ENCODE measurements at places on chromosomes 5 and 9.
A peak's percentile ranks its signal among the peaks of the same experiment; 100 is the strongest.

DNA sequence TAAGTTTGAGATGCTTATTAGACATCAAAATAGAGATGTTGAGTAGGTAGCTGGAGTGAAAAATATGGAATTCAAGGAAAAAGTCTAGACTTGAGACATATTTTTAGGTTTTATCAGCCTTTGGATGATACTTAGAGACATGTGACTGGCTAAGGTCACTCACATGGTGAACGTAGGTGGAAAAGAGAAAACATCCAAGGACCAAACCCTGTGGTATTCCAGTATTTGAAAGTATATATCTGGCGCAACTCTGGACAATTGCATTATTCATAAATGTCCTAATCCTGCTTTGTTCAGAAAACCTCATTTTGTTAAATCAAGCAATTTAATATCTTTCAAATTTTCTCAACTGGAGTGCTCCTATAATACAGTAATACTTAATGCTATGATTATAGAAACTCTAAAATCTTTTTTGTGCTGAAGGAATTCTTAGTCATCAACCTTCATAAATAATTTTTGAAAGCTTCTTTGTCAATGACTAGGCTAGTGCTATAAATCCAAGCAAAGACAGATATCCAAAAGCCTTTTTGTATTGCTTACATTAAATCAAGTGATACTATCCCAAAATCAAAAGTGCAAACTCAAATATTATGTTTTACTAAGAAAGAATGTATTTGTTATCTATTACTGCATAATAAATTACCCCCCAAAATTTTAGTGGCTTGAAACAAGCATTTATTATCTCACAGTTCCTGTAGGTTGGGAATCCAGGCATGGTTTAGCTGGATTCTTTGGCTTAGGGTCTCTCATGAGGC is 452.0 kb downstream of the ENC1 start:
- H3K36me3 ChIP-seq, result no peaks in the 10 kb centered on the region
- DNase-seq, result no peak
- no peak overlapping the region for H3K27ac ChIP-seq
- H3K4me1 ChIP-seq, result no peaks in the 10 kb centered on the region

DNA sequence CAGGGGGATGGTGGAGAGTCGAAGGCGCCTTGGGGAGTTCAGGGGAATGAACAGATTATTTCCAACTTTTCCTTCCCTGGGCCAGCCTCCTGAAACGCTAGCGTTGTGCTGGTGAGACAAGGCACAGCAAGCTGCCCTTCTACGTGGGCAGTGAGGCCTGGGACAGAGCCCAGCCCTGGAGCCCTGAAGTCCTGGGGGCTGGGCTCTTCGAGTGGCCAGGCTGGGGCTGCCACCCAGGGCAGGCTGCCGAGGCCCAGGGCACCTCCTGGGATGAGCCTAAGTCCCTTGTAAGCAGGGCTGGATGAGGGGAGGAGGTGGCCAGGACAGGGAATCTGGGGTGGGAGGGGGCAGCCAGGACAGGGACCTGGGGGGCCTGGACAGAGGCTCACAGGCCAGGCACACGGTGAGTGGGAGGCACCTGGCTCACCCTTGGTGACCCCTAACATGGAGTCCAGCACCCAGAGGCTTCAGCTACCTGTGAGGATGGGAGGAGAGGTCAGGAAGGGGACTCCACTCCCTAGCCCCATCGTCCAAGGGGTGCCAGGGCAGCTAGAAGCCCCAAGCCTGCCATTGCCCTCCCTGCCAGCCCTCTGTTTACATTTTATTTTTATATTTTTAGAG is 1.3 kb upstream of the LCN12 start:
- H3K4me1 ChIP-seq, result no peaks in the 10 kb centered on the region
- H3K4me3 ChIP-seq, result no peak overlapping the region
- no peaks in the 10 kb centered on the region for H3K36me3 ChIP-seq
- no peaks in the 10 kb centered on the region for H3K27me3 ChIP-seq

DNA sequence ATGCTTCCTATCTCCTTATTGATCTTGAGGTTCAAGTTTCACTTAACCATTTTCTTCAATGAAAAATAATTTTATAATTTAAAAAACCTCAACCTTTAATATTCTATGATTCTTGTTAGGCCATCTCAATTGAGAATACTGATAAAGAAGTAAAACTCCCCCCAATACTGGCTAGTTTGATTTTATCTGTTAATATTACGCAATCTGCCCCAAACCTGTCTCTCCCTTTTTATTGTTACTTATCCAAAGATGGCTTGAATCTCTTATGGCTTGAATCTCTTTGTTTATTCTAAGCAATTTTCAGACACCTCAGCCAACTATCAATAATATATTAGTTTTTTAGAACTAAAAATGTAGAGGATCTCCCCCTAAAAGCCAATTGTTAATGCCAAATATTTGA is 4.1 kb upstream of the PCDHAC2 start:
- no peak overlapping the region for H3K27ac ChIP-seq
- peaks cover 1% of the 10 kb centered on the region for H3K4me1 ChIP-seq
- no peaks in the 10 kb centered on the region for H3K36me3 ChIP-seq
- H3K27me3 ChIP-seq, result peaks cover under 1% of the 10 kb centered on the region

- no peaks in the 10 kb centered on the region for H3K36me3 ChIP-seq
- H3K27ac ChIP-seq, result no peak overlapping the region
- H3K4me3 ChIP-seq, result no peak overlapping the region
- no peaks in the 10 kb centered on the region for H3K4me1 ChIP-seq
Measured at GRCh38 chr5:173823274-173823644, 64.9 kb upstream of the CPEB4 start.

- no peak for DNase-seq
- H3K27ac ChIP-seq, result no peak overlapping the region
- peak overlapping the region; percentile 38 for H3K4me3 ChIP-seq
- H3K27me3 ChIP-seq, result peaks cover 27% of the 10 kb centered on the region
- no peaks in the 10 kb centered on the region for H3K36me3 ChIP-seq
Measured at GRCh38 chr5:140114341-140115185, 654 bp downstream of the PURA start.

DNA sequence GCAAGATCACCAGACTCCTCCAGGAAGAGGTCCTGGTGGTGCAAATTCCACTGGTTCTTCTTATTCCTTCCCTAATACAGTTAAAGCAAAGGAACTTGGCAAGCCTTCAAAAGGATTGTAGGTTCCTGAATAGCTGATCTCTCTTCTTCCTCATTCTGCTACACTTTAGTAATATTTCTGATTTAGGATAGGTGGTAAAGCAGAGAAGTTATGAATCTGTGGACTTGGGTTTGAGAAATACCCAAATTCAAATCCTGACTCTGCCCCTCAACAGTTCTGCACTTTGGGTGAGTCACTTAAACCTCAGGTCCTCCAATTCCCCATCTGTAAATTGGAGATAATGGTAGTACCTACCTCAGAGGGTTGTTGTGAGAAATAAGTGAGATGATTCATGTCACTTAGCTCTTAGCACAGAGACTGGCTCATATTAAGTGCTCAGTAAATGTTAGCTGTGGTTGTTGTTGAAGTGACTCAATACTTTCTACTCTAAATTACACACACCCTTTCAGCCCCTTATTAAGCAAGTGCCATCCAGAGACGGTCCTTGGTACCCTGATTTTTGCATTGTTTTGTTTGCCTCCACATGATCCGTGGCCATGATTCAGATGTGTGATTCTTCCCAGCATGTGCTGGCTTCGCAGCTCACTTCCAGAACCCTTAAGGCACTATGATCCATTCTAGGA is 5.2 kb downstream of the SH3RF2 start:
- no peak overlapping the region for H3K4me3 ChIP-seq

DNA sequence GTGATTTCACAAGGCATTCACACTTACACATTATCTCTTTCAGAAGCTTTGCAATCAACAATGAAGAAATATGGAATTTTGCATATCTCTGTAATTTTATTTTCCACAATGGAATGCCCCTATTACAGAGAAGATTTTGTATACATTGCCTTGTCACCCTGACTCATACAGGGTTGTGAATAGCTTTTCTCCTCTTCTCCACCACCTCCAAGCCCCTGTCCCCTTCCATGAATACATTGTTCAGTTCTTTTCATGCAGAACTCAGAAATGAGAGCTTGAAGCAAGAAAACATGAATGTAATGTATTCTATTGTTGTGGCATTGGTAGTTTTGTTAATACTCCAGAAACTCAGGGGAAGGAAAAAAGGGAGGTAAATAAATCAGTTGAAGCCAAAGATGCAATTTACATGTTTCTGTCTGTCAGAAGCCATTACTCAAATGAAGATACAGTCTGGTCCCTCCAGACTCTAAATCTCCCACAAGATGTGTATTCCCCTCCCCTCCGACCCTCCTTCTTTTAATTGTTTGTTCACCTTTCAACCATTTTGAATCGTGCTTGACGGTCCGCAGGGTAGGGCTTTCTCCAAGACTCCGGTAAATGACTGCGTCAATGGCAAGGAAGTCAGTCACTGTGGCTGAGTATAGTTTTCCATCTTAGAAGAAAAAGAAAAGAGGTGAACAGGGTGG is 86.1 kb downstream of the SEMA6A start:
- H3K4me3 ChIP-seq, result no peak overlapping the region
- no peaks in the 10 kb centered on the region for H3K27me3 ChIP-seq
- no peak overlapping the region for H3K27ac ChIP-seq
- no peak for DNase-seq
- peaks cover 42% of the 10 kb centered on the region for H3K36me3 ChIP-seq

DNA sequence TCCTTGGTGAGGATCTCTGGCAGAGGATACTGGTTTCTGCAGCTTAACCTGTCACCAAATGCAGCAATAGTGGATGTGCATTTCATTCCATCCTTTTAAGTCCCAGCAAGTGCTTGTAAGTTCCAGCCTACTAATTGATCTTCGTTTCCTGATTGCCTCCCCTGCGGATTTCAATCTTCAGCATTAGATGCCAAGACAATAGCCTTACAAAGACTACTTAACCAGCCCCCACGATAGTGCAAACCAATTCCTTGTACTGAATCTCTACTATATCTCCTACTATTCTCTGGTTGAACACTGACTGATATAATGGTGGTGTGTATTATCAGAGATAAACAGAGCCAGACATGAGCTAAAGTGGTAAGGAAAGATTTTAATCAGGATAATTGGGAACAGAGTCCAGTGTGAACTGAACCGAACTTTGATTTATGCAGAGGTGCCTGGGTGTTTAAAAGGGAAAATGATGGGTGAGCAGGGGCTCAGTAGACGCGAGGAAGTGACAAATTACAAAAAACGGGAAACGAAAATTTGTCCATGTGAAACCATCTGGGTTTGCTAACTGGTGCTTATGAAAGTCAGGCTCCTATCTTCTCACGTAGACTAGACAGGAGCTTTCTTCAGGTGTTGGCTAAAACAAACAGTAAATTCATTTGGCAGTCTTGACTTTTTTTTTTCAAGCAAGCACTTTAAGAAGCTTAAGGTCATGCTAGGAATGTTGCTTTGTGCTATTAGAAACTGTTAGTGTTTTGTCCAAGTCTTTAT is 106.9 kb upstream of the ST8SIA4 start:
- no peak overlapping the region for H3K27ac ChIP-seq
- no peaks in the 10 kb centered on the region for H3K36me3 ChIP-seq
- H3K4me3 ChIP-seq, result no peak overlapping the region
- no peak for DNase-seq
- no peaks in the 10 kb centered on the region for H3K27me3 ChIP-seq

DNA sequence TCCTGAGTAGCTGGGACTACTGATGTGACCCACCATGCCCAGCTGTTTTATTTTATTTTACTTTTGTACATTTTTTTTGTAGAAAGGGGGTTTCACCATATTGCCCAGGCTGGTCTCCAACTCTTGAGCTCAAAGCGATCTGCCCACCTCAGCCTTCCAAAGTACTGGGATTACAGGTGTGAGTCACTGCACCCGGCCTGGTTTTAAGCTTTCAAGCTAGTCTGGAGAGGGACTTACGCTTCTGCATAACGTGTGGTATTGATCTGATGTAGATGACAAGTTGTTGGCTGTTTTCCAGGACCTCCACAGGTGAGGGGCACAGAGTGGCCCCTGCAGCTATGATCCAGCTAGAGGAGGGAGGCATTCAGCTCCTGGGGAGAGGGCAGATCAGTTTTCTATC is 6.8 kb upstream of the CCL21 start:
- H3K27ac ChIP-seq, result no peak overlapping the region
- no peak for DNase-seq
- no peak overlapping the region for H3K4me3 ChIP-seq
- H3K36me3 ChIP-seq, result no peaks in the 10 kb centered on the region

- H3K4me1 ChIP-seq, result no peaks in the 10 kb centered on the region
- no peaks in the 10 kb centered on the region for H3K27me3 ChIP-seq
- H3K4me3 ChIP-seq, result no peak overlapping the region
Measured at GRCh38 chr5:132238169-132238744, 10.6 kb upstream of the P4HA2 start.

GRCh38 chr5:148740079-148740858 is 85.9 kb upstream of the HTR4 start:
- no peaks in the 10 kb centered on the region for H3K36me3 ChIP-seq
- no peak for DNase-seq
- H3K27me3 ChIP-seq, result no peaks in the 10 kb centered on the region
- H3K4me3 ChIP-seq, result no peak overlapping the region

- no peaks in the 10 kb centered on the region for H3K36me3 ChIP-seq
- no peak overlapping the region for H3K4me3 ChIP-seq
- no peak overlapping the region for H3K27ac ChIP-seq
- H3K4me1 ChIP-seq, result no peaks in the 10 kb centered on the region
- H3K27me3 ChIP-seq, result no peaks in the 10 kb centered on the region
Measured at GRCh38 chr5:54822324-54822687, 163.1 kb downstream of the ESM1 start.

GRCh38 chr5:157748760-157749461 is 5.4 kb downstream of the LSM11 start:
- H3K27me3 ChIP-seq, result peaks cover 7% of the 10 kb centered on the region
- peaks cover 4% of the 10 kb centered on the region for H3K4me1 ChIP-seq
- DNase-seq, result no peak
- H3K4me3 ChIP-seq, result no peak overlapping the region
- H3K36me3 ChIP-seq, result no peaks in the 10 kb centered on the region

- H3K4me3 ChIP-seq, result no peak overlapping the region
- H3K27me3 ChIP-seq, result no peaks in the 10 kb centered on the region
- no peak overlapping the region for H3K27ac ChIP-seq
- H3K4me1 ChIP-seq, result no peaks in the 10 kb centered on the region
- H3K36me3 ChIP-seq, result no peaks in the 10 kb centered on the region
Measured at GRCh38 chr5:68542207-68542606, 326.7 kb downstream of the PIK3R1 start.

DNA sequence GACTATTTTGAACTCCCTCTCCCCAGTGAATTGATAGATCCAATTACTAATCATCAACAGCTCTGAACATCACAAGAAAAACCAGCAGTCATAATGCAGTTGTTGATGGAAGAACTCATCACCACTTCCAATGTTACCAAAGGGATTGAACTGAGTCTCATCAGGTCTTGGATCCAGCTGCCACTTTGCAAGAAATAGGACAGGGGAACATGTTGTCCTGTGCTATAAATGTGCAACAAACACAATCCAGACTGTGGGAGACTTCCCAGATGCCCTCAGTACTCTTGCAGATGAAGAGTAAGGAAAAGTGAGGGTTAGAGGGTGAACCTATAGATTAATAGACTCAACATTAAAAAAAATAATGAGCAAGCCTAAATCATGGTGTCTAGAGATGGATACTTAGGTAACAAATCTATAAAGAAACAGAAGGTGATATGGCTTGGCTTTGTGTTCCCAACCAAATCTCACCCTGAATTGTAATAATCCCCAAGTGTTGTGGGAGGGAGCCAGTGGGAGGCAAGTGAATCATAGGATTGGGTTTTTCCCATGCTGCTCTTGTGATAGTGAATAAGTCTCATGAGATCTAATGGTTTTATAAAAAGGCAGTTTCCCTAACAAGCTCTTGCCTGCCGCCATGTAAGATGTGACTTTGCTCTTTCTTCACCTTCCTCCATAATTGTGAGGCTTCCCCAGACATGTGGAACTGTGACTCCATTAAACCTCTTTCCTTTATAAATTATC is 63.4 kb upstream of the PAPPA start:
- H3K36me3 ChIP-seq, result no peaks in the 10 kb centered on the region
- no peaks in the 10 kb centered on the region for H3K27me3 ChIP-seq
- no peak overlapping the region for H3K4me3 ChIP-seq
- H3K4me1 ChIP-seq, result no peaks in the 10 kb centered on the region
